ENCODE measurements at places on chromosomes 4 and X.

DNA sequence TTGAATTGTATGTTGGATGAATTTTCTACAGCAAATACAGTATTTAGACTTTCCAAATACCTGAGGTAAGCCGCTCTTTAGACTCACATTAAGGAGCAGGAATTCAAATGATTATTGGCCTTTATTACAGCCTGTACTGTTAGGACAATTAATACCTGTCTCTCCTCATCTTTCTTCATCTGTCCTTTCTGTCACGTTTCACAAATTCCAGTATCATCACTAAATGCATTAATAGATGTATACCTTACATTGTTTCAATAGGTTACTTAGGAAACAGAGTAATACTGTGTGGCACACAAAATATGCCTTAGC, 1.2 kb downstream of the FAM241A start:
- DNase-seq = no peak

DNA sequence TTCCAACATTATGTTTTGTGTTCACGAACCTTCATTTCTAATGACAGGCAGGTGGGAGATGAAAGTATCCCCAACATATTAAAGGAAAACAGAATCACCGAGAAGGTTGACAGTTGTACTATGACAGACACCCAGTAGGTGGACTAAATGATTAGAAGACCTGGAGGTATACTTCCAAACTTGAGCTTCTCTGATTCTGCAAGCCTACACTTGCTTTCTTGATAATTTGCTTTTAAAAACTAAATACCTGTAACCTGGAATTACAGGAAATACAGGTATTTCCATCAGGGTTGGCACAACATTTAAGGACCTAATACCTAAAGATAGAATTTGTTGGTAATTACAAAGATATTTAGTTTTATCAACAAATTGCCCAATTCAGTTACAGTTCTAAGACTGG, 43.4 kb downstream of the C4orf51 start:
- no peak for DNase-seq

DNA sequence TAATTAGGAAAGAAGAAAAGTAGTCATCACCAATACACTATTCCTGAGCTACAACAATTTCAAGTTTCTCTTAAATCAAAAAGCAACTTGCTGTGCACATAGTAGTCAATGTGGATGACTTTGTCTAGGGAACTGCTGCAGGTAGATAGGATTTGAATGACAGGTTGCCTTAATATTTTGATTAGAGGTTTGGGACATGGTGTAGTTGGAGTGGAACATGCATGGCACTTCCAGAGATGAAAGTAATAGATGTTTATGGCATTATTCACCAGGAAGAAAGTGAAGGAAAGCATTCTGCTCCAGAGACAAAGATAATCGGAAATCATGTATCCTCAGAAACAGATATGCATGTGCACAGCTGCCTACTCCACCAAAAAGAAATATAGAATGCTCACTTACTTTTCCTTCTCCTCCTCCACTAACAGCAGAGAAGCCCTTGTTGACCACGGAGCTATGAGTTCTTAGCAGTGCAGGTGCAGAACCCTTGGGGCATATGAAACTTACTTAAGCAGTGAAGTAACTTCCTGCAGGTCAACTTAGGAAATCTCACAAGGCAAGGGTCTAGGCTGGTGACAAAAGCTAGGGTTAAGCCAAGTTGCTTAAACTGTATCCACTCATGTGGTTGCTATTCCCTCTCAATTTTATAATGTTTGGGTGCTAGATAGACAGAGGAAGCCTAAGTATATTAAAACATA, 390.8 kb downstream of the HNRNPD start:
- DNase-seq = no peak

DNA sequence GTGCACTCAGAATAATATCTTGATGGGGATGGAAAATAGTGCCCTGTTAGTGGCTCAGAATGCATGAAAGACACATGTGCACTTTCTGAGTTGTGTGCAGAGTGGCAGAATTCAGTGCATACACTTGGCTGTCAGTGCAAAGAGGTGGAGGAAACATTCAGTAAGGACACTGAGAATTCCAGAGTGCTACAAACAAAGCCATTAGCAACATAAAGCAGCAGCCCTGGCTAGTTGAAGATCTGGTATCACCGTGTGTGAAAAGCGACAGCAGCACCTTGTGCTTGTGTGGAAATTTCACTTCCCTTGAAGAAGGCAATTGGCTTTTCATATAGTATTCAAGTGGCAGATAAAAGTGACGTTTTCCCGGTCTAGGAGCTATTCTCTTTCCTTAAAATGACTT, 810.4 kb downstream of the TRIML1 start:
- DNase-seq = no peak

GRCh38 chr4:22339491-22339890, 176.4 kb downstream of the ADGRA3 start:
- DNase-seq = no peak
